Omental fat pad (tissue), 4 donors: ENCODE measurements at places on chromosomes 16 and 17. TPM values are rescaled to one million over a fixed set of nuclear protein-coding genes. Genes with fewer than 3 reads are reported as not detected.

- DNase-seq: no peak
Observed at GRCh38 chr16:85286066-85286831, 174.0 kb upstream of the CIBAR2 start.

DNA sequence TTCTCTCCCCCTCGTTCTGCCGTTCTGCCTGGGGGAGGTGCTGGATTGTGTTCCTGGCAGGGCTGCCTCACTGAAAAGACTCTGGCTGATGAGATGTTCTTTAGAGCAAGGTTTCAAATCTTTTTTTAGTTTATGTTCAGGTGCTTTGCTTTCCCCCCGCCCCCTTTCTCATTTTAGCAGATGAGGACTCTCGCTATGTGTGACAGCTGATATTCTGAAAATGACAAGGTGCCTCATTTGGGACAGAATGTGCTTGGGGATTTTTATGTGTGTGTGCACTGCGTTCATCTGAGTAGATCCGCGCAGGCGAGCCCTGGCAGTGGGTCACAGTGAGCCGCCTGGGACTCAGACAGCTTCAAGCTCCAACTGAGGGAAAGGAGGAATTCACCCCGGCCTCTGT, 205.9 kb downstream of the HS3ST4 start:
- no peak for DNase-seq

- no peak for DNase-seq
Observed at GRCh38 chr16:30137897-30138296, 14.9 kb upstream of the MAPK3 start.

DNA sequence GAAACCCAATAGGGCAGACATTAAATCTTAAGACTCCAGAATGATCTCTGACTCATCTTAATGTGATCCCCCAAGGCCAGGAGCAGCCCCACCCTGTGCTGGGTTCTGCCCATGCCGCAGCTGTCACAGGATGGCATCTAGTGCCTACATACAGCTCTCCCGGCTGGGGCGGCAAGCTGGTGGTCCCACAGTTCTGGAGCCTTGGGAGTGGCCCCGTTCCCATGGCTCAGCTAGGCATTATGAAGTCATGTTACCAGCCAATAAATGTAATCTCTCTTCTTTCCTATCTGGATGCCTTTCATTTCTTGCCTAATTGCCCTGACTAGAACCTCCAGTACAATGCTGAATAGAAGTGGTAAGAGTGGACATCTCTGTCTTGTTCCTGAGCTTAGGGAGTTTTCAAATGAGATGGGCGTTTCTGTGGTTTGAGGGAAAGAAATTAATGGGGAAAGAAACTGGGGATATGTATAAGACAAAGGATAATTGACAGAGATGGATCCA, 95.7 kb upstream of the DNAH17 start:
- no peak for DNase-seq

DNA sequence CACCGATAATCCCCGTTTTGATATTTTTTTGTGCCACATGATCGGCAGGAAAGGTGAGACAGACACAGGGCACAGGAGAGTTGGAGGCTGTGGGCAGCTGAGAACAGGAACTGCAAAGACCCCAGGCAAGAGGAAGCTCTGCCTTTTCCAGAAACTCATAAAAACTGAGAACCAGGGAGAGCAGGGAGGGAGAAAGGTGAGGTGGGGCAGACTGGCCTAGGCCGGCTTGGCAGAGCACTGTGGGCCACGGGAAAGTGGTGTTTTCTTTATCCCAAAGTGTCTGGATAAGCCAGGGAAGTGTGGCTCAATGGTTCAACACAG, 11.8 kb upstream of the AXIN2 start:
- no peak for DNase-seq

- DNase-seq: no peak
Observed at GRCh38 chr17:36673637-36674277, 72.4 kb downstream of the MRM1 start.

DNA sequence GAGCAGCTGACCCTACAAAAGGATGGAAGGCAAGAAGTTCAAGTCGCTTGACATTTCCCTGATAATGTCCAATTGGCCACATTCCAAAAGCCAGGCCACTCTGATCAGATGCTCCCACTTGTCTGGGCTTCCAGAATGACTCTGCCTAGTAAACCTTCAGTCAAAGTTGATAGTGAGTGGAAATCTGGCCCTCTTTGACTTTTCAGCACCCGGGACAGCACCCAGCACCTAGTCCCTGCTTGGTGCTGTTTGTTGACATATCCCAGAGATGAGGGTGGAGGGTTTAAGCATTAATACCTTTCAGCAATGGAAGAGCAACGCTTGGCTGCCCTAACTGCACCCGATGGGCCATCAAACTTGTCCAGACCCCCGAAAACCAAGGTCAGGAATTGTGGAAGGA, 131.3 kb downstream of the AIPL1 start:
- no peak for DNase-seq

DNA sequence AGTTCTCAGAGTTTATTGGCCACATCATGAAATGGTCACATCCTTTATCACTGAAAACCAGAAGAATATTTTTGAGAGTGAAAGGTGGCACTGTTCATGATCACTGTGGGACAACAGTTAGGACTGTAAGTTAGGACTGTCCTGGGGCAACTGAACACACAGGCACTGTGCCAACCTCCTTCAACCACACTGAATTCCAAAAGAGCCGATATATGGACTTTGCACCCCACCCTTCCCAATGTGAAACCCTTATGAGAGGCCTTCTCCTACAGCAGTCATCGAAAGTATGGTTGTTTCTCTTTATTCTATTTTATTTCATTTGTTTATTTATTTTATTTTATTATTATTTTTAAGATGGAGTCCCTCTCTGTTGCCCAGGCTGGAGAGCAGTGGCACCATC, 353.5 kb downstream of the TOX3 start:
- no peak for DNase-seq

- no peak for DNase-seq
Observed at GRCh38 chr16:11240636-11241473, 15.1 kb downstream of the SOCS1 start.

- DNase-seq: no peak
Observed at GRCh38 chr17:36876966-36877365, 60.3 kb upstream of the LHX1 start.

DNA sequence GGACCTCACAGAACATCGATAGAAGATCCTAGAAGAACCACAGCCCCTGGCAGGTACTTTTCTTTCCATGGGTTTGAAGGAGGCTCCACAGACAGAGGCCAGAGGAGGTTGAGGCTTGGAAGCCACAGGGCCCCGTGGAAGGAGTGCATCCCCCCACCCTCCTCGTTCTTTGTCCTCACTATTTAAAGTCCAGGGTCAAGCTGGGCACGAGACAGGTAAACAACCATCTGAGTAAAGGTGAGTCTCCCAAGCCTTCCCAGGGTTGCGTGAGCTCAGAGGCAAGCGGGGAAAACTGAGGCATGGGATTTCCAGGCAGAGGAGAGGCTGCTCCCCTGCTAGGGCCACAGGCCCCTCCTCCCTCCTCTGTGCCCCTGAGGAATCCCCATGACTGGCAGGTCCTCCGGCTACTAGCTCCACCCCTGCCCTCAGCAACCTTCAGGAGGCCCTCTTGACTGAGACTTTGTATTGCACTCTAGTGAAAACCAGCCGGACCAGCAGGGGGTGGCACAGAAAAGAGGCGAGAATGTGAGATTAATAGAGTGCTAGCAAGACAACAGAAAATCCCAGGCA, 927 bp upstream of the SULT1A2 start:
- no peak for DNase-seq

DNA sequence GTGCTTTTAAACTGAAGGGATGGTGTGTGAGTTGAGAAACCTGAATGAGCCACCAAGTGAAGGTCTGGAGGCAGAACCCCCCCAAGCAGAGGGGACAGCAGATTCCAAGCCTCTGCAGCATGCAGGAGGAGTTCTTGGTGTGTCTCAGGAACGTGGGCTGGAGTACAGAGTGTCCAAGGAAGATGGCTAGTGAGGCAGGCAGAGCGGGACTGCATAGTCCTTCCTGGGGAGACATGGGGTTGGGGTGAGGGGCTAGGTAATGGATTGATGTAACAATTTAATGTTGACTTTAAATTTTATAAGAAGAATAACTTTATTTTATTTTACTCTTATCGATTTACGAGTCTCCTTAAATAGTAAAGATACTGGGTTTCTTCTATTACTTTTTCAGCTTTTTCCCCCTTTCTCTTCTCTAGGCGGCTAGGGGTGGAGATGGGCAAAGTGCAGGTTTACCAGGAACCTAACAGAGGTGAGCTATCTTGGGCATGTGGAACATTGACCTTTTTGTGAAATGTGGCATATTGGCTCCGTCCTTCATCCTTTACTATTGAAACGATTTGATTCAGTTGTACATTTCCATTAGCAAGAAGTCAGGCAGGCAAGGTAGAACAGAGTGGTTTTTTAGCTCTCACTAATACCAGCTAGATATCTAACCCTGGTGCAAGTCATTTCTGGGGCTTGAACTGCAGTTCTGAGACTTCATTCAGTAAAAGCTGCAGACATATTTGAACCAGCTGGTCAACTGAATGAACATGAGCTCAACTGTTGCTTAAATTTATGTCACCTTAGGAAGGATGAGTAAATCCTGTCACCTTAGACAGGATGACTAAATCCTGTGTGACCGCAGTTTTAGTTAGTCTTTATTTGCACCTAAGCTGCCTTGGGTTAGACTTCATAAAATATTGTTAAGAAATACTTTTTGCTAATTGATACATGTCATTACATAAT, 9.2 kb downstream of the PRPSAP2 start:
- DNase-seq: no peak

The C1QTNF8 gene
- not detected for total RNA-seq

The TNK1 gene
- 13.5 TPM for total RNA-seq

The ABCC3 gene
- total RNA-seq: 19.9 TPM

The CCDC78 gene
- total RNA-seq: 2.4 TPM
